Activated naive CD8-positive, alpha-beta T cell treated with anti-CD3 and anti-CD28 coated beads, Interleukin-2, amount 50 U/mL, for 24 hours (primary cell): ENCODE measurements at places on chromosomes 5 and 9.
A peak's percentile ranks its signal among the peaks of the same experiment; 100 is the strongest.

GRCh38 chr9:21084242-21084850 lies 6.6 kb upstream of the IFNB1 start:
- peaks cover 27% of the 10 kb centered on the region for H3K4me1 ChIP-seq
- no peaks in the 10 kb centered on the region for H3K36me3 ChIP-seq
- no peaks in the 10 kb centered on the region for H3K27me3 ChIP-seq
- no peak for DNase-seq
- H3K27ac ChIP-seq: no peak overlapping the region
- no peak overlapping the region for H3K4me3 ChIP-seq

DNA sequence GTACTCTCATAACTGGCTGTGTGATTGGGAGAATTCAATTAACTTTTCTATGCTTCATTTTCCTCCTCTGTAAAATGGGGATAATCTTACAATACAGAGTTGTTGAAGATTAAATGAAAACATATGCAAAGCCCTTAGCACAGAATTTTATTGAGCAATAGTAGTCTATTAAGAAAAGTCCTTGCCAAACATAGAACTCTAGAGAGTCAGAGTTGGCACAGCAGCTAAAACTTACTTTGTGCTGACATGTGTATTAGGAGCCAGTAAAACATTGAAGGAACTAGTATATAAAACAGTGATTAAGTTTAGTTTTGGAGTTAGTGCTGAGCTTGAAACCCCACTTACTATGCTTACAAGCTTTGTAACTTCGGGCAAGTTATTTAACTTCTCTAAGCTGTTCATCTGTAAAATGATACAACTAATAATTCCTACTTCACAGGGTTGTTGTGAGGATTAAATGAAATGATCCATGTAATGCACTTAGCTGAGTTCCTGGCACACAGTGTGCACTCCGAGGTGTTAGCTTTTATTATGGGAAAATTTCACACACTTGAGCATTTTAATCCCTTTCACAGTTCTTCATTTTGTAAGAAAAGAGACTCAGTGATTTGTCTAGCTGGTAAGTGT lies 20.0 kb upstream of the GRIN3A start:
- no peak for DNase-seq
- peaks cover 3% of the 10 kb centered on the region for H3K27me3 ChIP-seq
- H3K4me3 ChIP-seq: no peak overlapping the region
- H3K27ac ChIP-seq: no peak overlapping the region
- no peaks in the 10 kb centered on the region for H3K36me3 ChIP-seq
- no peaks in the 10 kb centered on the region for H3K4me1 ChIP-seq

- no peak overlapping the region for H3K4me3 ChIP-seq
- H3K27ac ChIP-seq: no peak overlapping the region
- H3K36me3 ChIP-seq: no peaks in the 10 kb centered on the region
- no peak for DNase-seq
- H3K4me1 ChIP-seq: peaks cover 10% of the 10 kb centered on the region
Observed at GRCh38 chr5:88696466-88696865, 186.5 kb downstream of the MEF2C start.

GRCh38 chr5:123936548-123936947 lies 424.6 kb downstream of the CSNK1G3 start:
- H3K27ac ChIP-seq: no peak overlapping the region
- no peak overlapping the region for H3K4me3 ChIP-seq
- H3K4me1 ChIP-seq: no peaks in the 10 kb centered on the region
- no peaks in the 10 kb centered on the region for H3K36me3 ChIP-seq
- no peaks in the 10 kb centered on the region for H3K27me3 ChIP-seq

- H3K36me3 ChIP-seq: peaks cover 3% of the 10 kb centered on the region
- DNase-seq: no peak
- no peak overlapping the region for H3K27ac ChIP-seq
- no peaks in the 10 kb centered on the region for H3K27me3 ChIP-seq
Observed at GRCh38 chr5:67051164-67051563, 145.4 kb downstream of the CD180 start.

DNA sequence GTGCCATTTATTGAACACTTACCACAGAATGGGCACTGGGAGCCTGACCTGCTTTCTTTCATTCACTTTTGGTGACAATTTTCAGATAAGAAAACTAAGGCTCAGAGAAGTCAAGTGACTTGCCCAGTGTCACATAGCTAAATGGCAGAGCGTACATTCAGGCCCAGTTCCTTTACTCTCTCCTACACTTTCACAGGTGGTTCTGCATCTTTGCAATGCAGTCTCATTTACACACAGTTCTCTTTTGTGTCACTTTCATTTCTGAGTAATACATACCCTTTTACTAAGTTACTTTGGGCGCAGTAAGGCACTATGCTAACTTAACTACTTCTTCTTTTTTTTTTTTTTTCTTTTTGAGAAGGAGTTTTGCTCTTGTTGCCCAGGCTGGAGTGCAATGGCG lies 8.3 kb downstream of the NFIL3 start:
- peaks cover 56% of the 10 kb centered on the region for H3K36me3 ChIP-seq
- peak overlapping the region; percentile 53 for H3K4me3 ChIP-seq
- DNase-seq: no peak
- peaks cover 2% of the 10 kb centered on the region for H3K27me3 ChIP-seq
- peak overlapping the region; percentile 77 for H3K27ac ChIP-seq

- H3K36me3 ChIP-seq: no peaks in the 10 kb centered on the region
- no peak overlapping the region for H3K4me3 ChIP-seq
- H3K4me1 ChIP-seq: no peaks in the 10 kb centered on the region
- no peak overlapping the region for H3K27ac ChIP-seq
- no peak for DNase-seq
Observed at GRCh38 chr5:14059810-14060209, 83.3 kb upstream of the TRIO start.
